A172 (cell line): ENCODE measurements at places on chromosomes 12 and 14. TPM values are rescaled to one million over a fixed set of nuclear protein-coding genes. Genes with fewer than 3 reads are reported as not detected.

Gene KCNJ8
- not detected in 2 replicates for total RNA-seq

- no peak for DNase-seq
These were observed 34.0 kb upstream of the TPH2 start for GRCh38 chr12:71904629-71905028.

GRCh38 chr12:62642486-62642885, 175.9 kb downstream of the MON2 start:
- no peak for DNase-seq

Gene SLC6A15
- not detected in 2 replicates for total RNA-seq

Gene CLEC4C
- total RNA-seq = not detected in 2 replicates

Gene TAS2R8
- total RNA-seq = not detected in 2 replicates

Gene CMKLR1
- not detected in 2 replicates for total RNA-seq

Gene LIN7A
- total RNA-seq = 0.21 and 1.2 TPM in 2 replicates

Gene CLEC1B
- not detected in 2 replicates for total RNA-seq

Gene SLC17A8
- total RNA-seq = not detected in 2 replicates

GRCh38 chr14:93832081-93832480, 43.8 kb upstream of the PRIMA1 start:
- no peak for DNase-seq

Gene TSPAN19
- not detected in 2 replicates for total RNA-seq

DNA sequence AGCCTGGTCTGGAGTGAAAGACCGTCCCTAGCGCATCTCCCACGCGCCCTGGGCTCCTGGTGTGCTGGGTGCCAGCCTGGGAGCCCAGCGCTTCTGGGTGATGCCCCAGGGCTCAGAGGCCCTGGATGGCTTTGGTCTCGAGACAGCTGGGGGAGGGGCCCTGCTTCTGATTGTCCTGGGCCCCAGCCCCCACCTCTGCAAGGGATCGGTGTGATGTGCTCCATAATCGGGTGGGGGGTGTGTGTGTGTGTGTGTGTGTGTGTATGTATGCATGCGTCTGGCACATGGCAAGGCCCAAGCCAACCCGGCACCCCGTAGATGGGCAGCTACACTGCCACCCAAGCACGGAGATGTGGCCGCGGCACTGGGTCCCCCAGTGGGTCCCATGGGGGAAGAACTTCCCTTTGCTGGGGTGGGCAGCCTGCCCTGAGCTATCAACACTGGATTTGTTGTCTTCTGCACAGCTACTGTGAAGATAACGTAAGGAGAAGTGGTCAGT, 3.1 kb downstream of the ZBTB42 start:
- no peak for DNase-seq

- peak; percentile 35 for DNase-seq
These were observed 1204.8 kb downstream of the GALC start for GRCh38 chr14:86788224-86788623.

- DNase-seq = no peak
These were observed 75.9 kb upstream of the TSPAN11 start for GRCh38 chr12:30850684-30851083.

DNA sequence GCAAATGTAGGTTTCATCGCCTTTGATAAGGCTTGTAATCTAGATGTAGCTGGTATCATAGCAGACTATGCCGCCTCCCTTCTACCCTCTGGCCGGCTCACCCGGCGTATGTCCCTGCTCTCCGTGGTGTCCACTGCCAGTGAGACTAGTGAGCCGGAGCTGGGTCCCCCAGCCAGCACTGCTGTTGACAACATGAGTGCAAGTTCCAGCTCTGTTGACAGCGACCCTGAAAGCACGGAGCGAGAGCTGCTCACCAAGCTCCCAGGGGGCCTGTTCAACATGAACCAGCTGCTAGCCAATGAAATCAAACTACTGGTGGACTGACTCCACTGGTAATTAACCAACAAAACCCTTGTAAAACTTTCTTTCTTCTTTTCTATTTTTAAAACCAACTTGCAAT, 49.0 kb upstream of the A2ML1 start:
- DNase-seq = no peak

GRCh38 chr12:48015954-48016353, 11.7 kb upstream of the COL2A1 start:
- no peak for DNase-seq

DNA sequence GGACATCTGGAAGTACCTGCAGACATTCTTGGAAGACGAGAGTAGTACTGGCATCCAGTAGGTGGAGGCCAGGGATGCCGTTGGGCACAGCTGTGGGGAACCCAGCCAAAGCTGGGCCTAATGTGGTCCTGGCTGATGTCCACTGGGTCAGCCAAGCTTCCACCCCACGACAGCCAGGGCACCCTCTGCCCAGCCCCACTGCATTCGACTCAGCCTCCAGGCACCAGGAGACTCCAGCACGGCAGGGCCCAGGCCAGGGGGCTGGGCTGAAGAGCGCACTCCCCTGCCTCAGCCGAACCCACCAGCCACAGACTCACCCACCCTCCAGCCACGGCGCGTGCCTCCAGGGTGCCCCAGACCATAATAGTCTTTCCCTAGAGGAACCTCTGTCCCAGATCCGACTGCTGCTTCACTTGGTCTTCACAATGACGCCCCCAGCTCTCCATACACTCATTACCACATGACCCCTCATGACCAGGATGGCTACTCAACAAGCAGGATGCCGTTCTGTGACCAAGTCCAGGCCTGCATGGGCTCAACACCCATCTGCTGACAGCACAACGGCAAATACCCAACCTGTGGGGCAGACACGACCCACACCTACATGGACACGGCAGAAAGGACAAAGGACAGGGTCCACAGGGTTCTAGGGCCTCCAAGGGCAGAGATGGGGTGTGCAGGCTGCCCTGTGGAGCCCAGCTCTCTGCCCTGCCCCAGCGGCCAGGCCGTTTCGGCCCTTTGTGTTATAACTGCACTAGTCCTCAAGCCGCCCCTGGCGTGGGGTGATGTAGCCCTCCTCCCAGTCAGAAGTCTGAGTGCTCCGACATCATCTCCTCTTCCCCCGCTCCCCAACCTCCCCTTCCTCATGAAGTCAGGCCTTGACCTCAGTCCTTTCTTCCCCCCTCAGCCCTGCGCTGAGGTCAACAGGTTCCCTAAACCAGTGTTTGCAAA, 22.8 kb downstream of the ITPK1 start:
- no peak for DNase-seq

Gene RNASE7
- not detected in 2 replicates for total RNA-seq

DNA sequence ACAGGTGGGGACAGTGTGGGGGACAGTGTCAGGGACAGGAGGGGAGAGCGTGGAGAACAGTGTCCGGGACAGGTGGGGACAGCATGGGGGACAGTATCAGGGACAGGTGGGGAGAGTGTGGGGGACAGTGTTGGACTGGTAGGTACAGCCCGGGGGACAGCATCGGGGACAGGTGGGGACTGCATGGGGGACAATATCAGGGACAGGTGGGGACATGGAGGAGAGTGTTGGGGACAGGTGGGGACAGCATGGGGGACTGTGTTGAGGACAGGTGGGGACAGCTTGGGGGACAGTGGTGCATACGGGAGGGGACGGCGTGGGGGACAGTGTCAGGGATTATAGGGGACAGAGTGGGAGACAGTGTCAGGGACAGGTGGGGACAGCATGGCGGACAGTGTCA, 212.3 kb downstream of the TMEM121 start:
- no peak for DNase-seq

GRCh38 chr14:49315570-49315969, 270.6 kb downstream of the RPS29 start:
- DNase-seq = no peak

Gene ST8SIA1
- 0.34 TPM in 1 of 2 replicates, not detected in the other for total RNA-seq

GRCh38 chr14:65303899-65304222, 108.7 kb upstream of the FUT8 start:
- no peak for DNase-seq

DNA sequence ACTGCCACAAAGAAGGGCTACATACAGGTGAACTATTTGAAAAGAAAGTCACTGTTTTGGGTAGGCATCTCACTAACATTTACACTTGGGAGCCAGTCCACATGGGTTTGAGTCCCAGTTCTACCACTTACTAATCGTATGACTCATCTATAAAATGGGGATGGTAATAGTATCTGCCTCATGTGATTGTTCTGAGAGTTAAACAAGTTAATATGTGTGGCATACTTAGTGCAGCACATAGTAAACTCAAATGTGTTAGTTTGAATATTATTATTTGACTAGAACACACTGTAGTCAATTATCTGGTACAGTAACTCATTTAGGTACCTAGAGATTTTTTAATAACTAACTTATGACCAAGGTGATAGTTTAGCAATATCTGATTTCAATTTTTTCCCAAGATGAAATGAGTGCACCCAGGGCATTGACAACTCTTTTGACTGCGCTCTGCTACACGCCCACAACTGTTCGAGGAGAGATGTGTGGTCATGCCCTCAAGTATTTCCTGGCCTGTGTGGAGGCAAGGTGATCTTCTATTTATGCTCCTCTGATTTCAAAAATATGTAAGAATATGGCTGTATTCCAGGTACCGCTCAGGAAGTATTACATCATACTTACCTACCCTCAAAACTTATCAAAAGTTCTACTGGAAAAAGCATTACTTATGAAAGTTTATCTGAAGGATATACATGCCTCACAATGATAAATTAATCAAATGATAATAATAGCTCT, 210.6 kb upstream of the EGLN3 start:
- DNase-seq = no peak

DNA sequence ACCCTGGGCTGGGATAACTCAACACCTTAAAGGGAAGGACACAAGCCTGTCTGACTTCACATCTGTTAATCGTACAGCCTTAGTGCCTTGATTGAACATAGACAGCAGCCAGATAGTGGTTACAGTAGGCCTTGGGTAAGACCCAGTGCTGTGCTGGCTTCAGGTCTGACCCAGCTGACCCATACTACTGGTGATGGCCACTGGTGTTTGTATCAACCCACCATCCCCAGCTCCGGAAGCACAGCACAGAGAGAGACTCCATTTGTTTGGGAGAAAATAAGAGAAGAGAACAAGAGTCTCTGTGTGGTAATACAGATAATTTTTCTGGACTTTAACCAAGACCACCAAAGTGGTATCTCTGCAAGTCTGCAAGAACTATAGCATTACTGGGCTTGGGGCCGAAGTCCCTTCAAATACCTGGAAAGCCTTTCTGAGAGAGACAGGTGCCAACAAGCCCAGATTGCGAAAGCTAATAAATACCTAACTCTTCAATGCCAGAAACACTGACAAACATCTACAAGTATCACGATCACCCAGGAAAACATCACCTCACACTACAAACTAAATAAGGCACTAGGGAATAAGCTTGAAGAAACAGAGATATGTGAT, 330.1 kb upstream of the GARIN2 start:
- DNase-seq = no peak

Gene PAPOLA
- total RNA-seq = 57.9 and 64.6 TPM in 2 replicates

Gene SPTSSA
- 16.3 and 16.5 TPM in 2 replicates for total RNA-seq

GRCh38 chr12:43011383-43011926, 421.9 kb upstream of the PRICKLE1 start:
- DNase-seq = no peak

- DNase-seq = no peak
These were observed 328.1 kb downstream of the ALG10 start for GRCh38 chr12:34350092-34351041.
